Renal pelvis (tissue), 12 donors: ENCODE measurements at places on chromosomes 11 and 22. TPM values are rescaled to one million over a fixed set of nuclear protein-coding genes. Genes with fewer than 3 reads are reported as not detected.

DNA sequence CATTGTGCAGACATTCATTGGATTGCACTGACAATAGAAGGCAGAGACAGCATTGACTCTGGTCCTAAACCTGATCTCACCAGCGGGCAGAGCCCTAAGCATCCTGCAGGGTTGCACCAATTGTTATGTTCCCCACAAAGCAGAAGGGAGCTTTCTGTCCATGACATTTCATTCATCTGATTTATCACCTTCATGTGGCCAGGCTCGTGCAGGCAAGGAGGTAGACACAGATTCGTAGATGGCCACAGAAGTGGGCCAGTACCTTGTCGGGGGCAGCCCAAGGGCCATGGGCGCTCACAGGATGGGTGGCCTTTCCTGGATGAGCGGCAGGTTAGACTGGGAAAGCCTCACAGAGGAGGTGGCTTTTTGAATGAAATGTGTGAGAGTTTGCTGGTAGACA is 2.9 kb downstream of the TSKU start:
- DNase-seq, result no peak

The CCDC188 gene
- 1.5 TPM for polyA plus RNA-seq

DNA sequence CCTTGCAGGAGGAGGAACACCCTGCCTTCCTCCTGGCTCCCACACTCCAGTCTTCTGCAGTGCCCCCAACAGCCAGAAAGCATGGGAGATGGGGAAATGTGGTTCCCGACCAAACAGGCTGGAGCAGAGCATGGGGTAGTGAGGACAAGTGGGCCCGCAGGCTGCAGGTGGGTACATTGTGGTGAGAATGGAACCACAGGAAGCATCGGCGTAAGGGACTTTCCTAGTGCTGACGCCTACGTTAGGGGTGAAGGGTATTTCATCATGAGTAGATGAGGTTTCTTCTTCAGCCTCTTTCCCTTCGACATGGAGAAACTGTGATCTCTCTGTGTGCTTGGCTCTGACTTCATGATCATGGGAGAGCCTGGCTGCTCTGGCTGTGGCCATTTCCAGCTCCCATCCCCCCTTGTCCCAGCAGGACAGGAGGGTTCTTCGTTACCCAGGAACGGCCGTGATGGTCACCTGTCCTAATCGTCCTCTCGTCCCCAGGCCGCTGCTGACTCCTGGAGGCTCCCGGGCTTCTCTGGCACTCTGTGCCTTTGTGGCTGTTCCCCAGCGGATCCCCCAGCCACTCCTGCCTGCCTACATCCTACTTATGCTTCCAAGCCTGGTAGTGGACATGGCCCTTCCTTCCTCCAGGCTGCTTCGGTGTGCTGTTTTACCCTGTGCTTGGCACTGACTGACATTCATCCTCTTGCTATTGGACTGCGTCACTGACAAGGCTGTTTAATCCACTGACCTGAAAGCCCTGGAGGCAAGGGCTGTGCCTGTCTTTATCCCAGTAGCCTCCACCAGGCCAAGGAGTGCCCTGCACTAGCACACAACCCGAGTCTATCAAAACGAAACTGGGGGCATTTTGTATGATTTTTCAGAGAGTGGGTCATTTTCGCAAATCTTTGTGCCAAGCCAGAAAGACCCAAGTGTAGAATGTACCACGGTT is 65.2 kb upstream of the CECR2 start:
- no peak for DNase-seq

The APOA1 gene
- polyA plus RNA-seq, result 121 TPM

- no peak for DNase-seq
Measured at GRCh38 chr11:131668500-131669400, 298.3 kb downstream of the NTM start.
